Bronchial epithelial cell (primary cell): ENCODE measurements at places on chromosomes 11 and 22. TPM values are rescaled to one million over a fixed set of nuclear protein-coding genes. Genes with fewer than 3 reads are reported as not detected.

- DNase-seq: peak; percentile 17
Measured at GRCh38 chr22:22877523-22878210, 9.9 kb upstream of the IGLL5 start.

DNA sequence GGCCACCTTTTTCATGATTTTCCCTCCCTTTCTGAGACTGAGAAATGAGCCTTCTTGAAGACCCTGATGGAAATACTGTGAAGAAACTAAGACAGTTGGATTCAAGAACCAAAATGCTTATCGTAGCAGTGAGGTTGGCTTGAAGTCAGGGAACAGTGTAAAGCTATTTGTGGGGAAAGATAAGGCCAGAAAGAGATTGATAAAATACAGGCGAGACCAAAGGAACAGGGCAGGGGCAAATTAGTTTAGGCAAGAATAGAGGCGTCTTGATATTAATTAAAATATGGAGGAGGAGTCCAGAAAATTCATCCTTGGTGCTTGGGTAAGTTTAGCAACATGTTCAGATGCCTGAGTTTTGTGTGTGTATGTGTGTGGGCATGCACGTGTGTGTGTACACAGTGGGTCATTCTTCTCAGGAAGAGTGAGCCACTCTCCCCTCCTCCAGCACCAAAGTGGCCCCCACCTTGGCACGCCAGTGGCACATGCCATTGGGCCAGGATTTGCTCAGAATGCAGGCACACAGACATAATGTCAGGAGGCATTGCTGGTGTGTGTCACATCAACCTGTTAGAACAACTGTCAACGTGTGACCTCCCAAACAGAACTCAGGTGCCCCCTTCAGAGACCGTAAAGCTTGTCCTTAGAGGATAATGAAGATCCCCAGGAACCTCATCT, 3.9 kb upstream of the EHF start:
- DNase-seq: no peak

DNA sequence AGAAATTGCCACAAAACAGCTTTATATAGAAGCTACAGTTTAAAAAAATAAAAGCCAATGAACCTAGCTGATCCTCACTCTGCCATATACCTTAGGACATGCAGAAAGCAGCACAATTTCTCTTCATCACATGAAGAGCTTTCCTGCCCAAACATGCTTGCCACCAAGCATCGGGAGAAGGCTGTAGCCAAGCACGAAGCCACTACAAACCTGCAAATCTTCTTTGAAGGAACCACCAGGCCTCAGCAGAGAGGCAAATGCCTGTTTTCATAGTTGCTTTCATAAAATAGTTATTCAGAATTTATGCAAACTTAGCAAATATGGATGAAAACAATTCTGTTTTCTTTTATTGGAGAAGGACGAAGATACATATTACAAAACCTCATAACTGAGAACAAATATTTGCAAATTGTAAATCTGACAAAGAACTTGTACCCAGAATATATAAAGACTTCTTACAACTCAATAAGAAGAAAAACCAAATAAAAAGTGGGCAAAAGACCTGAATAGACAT, 100.3 kb downstream of the RBFOX2 start:
- DNase-seq: peak; percentile 38

- peak; percentile 8 for DNase-seq
Measured at GRCh38 chr22:39724390-39724789, 153.8 kb downstream of the CACNA1I start.

The SOX6 gene
- 0.53 and 2.7 TPM in 2 replicates for total RNA-seq
